Thoracic aorta (tissue), 2 donors: ENCODE measurements at places on chromosomes 7 and 10.

GRCh38 chr10:120327675-120328074 lies 129.4 kb upstream of the PLPP4 start:
- no peak for DNase-seq

DNA sequence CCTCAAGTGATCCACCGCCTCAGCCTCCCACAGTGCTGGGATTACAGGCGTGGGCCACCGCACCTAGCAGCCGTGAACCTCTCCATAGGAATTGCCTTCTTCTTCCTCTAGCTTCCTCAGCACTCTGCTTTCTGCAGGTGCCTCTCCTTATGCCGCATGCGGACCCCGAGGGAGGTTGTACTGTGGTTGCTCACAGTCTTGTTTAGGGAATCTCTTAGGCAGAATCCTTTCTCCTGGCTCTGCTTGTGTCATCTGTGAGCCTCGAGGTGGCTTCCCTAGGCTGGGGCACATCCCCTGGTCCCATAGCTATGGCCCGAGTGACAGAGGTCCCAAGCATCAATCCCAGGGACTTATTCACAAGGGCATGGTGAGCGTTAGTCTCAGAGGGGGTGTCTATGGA lies 33.2 kb upstream of the GIMAP8 start:
- DNase-seq, result no peak

GRCh38 chr7:108598914-108599580 lies 29.4 kb downstream of the DNAJB9 start:
- no peak for DNase-seq

- DNase-seq, result no peak
Measured at GRCh38 chr10:11521860-11522259, 89.6 kb downstream of the USP6NL start.

- DNase-seq, result no peak
Measured at GRCh38 chr7:123787220-123788007, 38.6 kb upstream of the WASL start.

- no peak for DNase-seq
Measured at GRCh38 chr7:92783260-92784201, 52.8 kb downstream of the CDK6 start.

DNA sequence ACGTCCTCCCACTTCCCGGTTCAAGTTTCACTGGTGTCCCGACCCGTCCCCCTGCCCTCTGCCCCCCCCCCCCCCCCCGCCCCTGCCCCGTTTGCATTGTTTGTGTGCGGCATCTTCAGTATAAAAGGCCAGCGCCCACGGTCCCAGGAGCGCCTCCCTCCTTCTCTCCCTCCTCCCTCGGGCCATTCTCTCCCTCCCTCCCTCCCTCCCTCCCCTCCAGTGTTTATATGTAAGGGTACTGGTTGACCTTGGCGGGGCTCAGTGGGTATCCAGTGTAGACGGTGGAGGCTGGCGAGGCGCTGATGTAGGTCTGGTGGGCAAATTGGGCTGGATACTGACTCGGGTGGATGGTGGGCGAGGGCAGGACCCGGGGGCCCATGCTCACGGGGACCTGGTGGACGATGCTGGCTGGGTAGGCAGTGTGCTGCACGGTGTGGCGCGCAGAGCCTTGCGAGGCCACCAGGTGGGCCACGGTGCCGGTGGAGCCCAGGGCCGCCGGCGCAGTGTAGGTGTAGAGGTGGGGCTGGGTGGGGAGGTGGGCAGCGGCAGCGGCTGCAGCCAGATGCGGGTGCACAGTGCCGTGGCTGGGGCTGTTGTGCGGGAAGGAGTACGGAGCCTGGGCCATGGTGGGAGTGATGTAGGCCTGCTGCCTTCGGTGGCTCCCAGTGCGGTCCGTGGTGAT lies 49.4 kb downstream of the CLEC2L start:
- no peak for DNase-seq

- DNase-seq, result no peak
Measured at GRCh38 chr10:127947211-127947610, 40.3 kb downstream of the PTPRE start.

GRCh38 chr7:152512706-152513105 lies 76.9 kb upstream of the KMT2C start:
- DNase-seq, result no peak
